Heart left ventricle (tissue), 16 donors: ENCODE measurements at places on chromosomes 11 and 22.

DNA sequence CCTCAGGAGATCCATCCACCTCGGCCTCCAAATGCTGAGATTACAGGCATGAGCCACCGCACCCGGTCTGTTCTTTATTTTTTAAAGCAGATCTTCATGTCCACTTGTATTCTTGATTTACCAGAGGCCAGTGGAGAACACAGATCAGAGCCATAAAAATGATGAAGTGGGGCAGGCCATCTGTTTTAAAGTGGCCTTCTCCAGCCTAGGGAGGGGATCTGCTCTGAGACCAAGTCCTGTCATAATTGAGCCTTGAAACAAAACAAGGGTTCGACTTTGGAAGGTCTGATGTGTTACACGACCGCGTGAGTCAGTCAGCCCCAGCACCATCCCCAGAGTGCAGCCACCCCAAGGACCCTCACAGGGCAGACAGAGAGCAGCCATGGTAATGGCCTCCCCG lies 27.5 kb downstream of the ABCC8 start:
- no peak for DNase-seq

DNA sequence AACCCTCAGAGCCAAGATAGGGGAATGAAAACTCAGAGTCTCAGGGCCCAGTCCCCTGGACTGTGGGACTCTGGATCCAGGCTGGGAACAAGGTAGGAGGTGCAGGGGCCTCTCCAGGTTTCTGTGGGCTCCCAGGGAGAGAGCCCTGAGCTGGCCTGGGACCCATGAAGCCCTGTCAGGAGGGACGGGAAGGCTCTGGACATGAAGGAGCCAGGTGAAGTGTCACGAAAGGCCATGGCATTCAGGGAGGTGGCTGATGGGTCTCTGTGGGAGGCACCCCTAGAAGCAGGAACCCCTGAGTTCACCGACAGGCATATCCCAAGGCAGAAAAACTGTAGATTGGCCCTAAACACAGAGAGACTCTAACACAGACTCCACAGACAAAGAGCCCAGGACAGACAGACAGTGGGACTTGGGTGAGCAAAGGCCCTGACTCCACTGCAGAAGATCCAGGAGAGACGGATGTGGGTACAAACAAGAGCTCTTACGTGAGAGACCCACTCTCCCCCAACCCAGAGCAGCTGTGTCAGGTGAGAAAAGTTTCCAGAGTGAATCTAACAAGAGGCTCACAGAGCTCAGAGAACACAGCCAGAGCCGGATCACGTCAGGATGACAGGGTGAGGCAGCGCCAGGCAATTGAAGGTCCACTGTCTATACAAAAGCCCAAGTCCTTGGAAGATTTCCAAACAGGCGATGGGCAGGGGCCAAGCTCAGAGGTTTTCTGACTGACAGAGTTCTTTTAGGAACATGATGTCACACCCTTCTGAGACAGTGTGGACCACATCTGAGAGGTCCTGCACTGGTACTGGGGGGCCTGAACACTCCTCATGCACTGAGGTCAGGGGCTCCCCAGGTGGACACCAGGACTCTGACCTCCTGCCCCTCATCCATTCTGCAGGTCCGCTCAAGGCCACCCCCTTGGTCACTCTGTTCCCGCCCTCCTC lies 27.4 kb downstream of the IGLL5 start:
- DNase-seq: no peak

DNA sequence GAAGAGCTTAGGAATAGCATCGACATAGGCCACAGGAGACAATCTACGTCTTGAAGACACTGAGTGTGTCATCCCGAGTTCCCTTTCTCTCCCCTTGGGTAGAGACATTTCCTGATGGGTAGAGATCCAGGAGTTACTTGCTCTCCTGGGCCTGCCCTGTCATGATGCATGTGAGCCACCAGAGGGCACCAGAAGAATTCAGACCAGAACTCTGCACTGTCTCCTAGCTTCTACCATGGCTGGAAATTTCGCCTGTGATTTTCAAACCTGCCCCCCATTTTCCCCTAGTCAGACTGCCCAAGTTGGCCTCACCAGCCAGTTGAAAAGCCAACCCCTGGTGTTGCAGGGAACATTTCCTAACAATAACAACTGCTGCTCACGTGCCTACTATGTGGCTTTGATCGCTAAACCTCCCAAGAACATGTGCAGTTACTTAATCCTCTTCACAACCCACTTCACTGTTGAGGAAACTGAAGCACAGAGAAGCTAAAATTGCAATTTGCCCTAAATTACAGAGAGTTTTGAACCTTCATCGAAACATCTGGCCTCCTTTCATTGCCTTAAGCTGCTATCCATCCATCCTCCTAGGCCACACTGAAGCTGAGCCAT lies 47.2 kb downstream of the C11orf58 start:
- DNase-seq: peak; percentile 75

- DNase-seq: no peak
Observed at GRCh38 chr11:47485107-47485506, 36.2 kb upstream of the RAPSN start.

DNA sequence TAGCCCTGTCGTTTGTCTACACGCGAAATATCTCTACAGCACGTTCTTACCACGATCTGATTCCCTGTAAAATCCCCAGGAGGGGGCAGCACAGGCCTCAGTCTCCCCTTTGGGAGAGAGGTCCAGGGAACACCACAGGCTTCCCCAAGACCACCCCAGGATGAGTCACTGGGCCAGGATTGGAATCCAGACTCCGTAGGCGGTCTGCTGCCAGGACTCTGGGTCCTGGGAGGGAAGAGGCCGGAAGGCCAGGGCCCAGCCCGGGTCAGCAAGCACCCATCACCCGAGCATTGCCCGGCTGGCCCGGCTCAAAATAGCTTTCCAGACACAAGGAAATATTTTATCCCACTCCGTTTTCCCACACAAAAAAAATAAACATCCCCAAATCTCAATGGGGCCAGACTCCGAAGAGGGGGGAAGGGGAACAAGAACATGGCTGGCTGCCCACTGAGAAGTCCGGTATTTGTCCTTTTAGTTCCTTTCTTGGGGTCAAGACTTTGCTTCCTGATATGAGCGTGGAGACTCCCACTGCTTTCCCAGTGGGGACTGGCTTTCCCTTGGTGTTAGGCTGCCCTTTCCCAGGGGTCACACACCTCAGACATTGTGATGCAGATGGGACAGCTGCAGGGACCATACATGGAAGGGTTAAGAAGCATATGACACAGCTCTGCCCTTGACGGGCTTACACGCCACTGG lies 91.3 kb downstream of the LRRC32 start:
- peak; percentile 74 for DNase-seq

DNA sequence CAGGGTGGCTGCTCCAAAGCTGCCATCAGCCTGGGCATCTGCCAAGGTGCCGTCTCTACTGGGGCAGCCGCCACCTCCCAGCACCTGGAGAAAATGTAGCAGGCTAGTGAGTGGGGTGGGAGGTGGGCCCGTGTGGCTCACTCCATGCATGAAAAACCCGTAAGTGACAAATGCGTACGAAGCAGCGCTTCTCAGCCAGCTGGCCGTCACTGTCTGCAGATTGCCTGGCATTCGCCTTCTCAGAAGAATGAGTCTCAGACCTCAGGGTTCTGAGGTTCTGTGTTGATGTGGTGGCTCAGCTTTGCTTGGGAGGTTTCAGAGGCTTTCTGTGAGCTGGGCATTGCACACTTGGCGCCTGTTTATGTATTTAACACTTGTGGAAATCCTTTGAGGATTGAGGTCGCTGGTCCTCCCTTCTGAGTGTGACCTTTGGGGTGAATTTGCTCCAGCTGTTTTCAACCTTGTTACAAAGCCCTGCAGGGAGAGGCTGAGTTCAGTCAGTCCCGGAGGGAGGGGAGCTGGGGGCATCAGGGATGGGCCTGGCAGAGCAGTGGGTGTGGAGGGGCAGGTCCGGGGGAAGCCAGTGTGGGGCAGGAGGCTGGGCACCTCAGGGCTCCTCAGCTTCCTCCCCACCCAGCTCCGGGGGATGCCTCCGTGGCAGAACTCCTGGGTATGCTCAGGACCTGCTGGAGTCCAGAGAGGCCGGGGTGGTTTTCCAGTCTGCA lies 977.0 kb downstream of the TBC1D22A start:
- no peak for DNase-seq

- DNase-seq: no peak
Observed at GRCh38 chr22:34508797-34509196, 557.2 kb upstream of the ISX start.

- DNase-seq: no peak
Observed at GRCh38 chr11:123765601-123766000, 11.3 kb upstream of the OR6X1 start.

GRCh38 chr11:120643284-120643683 lies 131.7 kb downstream of the GRIK4 start:
- no peak for DNase-seq

DNA sequence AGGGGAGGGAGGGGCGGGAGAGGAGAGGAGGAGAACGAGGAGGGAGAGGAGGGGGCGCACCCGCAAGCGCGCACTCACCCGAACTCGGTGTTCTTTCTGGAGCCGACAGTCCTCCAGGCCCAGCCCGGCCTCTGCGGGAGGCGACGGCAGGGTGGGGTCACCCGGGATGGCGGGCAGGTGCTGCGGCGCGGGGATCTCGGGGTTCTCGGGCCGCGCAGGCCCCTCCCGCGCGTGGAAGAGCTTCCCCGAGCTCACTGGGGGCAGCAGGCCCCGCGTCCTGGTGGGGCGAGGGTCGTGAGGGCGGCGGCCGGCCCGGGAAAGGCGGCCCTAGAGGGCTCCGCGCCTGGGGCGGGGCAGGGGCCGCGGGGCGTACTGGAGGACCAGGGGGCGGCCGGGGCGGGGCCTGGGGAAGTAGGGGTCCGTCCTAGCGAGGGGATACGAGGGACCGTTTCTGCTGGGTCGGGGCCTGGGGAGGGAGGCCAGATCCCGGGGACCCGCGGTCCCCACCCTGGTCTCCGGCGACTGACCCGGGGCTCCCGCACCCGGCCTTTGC lies 5.2 kb downstream of the LMNTD2 start:
- no peak for DNase-seq

DNA sequence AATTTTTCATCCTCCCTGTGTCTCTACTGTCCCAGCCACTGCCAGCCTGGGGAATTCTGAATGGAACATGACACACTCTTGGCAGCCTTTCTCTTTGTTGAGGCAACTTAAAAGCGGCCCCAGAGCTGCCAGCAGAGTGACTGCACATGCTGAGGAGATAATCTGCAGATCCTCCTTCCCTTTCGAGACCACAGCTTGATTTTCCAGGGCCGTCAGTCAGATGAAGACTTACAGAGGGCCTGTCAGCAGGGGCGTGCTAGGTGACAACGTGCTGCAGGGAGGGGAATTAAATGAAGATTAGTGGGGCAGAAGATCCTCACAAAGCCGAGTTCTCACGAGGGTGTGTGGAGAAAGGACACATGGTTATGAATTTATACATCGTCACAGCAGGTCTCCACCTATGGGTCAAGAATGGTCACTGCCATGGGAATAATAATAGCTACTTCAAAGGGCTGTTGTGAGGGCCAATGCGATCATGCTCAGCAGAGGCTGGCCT lies 193.5 kb upstream of the PITPNB start:
- no peak for DNase-seq

- DNase-seq: no peak
Observed at GRCh38 chr11:118536726-118537125, 5.7 kb downstream of the TMEM25 start.

DNA sequence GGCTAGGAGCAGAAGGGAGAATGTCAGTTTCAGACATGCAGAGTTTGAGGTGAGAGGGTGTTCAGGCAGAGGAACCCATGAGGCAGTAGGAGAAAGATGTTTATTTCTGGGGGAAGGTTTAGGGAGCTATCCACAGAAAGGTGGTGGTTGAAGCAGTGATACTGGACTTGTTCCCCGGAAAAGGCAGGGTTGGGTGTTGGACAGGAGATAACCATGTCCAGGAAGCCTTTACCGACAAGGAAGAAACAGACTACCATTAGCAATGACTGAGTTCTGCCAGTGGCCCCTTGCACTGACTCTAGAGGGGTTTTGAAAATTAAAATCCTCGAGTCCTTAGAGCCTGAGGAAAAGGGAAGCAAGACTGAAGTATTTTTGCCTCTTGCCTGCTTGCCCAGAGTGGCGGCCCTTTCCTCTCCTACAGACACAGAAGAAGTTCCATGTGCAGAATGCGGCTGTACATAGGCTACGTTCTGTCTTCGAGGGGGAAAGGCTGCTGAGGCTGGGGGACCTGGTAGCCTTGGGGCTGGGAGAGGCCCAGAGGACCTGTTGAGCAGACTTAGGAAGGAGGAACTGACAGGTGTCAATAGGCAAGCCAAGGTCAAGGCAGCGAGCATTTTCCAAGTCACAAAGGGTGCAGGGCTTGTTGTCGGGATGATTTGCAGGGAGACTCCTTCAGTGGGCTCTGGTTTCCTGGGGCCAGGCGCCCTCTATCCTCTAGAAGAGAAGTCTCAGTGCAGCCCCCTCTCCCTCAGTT lies 146.7 kb downstream of the LDLRAD3 start:
- no peak for DNase-seq

DNA sequence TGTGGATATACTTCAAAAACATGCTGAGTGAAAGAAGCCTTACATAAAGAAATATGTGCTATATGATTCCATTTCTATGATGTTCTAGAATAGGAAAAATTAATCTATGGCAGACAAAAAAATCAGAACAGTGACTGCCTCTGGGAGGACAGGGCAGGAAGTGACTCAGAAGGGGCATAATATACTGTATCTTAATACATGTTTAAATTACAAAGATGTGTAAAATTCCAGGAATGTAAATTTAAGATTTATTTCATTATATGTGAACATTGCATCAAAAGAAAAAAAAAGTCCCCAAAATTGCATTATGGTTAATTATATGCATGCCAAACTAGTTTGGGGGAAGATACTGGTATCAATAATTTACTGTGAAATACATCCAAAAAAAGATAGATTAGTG lies 32.2 kb downstream of the SBF2 start:
- DNase-seq: no peak

GRCh38 chr22:22798232-22798616 lies 89.4 kb upstream of the IGLL5 start:
- DNase-seq: no peak

DNA sequence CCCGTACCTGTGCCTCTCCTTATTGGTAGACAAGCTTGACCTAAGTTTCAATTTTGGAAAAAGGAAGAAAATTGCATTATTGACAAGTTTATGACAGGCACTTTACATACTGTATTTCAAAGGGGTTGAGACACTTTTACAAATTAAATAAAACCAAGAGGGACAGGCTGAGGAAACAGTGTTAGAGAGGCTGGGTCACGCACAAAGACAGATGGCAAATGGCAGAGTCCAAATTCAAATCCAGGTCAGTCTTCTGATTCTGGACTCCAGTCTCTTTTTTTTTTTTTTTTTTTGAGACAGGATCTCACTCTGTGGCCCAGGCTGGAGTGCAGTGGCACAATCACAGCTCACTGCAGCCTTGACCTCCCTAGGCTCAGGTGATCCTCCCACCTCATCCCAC lies 10.1 kb downstream of the TRIM66 start:
- no peak for DNase-seq

GRCh38 chr11:60360621-60361020 lies 17.7 kb upstream of the MS4A7 start:
- DNase-seq: no peak

- DNase-seq: no peak
Observed at GRCh38 chr22:46776876-46777608, 14.6 kb downstream of the TBC1D22A start.

- peak; percentile 86 for DNase-seq
Observed at GRCh38 chr11:110376711-110377324, 52.9 kb upstream of the FDX1 start.

DNA sequence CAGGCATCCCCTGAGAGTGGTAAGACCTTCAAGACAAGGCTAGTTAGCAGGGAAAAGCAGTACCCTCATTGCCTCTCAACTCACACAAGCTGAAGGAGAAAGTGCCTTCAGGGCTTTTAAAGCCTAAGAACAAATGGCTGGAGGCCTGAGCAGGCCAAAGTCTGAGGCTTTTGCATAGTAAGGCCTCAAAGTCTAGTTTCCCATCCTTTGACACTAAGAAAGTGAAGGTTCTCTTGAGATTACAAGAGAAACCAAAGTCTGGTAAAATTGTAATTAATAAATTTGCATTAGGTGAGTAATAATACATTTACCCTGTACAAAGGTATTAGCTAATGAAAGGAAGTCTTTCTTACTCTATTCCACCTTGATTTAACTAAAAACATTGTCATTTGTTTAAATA lies 47.0 kb upstream of the CCDC89 start:
- DNase-seq: no peak
